ENCODE measurements at places on chromosomes 3 and 15.

- DNase-seq: no peak
Measured at GRCh38 chr3:9091486-9092235, 128.4 kb upstream of the RAD18 start.

- DNase-seq: no peak
Measured at GRCh38 chr3:176870451-176870850, 326.8 kb downstream of the TBL1XR1 start.

DNA sequence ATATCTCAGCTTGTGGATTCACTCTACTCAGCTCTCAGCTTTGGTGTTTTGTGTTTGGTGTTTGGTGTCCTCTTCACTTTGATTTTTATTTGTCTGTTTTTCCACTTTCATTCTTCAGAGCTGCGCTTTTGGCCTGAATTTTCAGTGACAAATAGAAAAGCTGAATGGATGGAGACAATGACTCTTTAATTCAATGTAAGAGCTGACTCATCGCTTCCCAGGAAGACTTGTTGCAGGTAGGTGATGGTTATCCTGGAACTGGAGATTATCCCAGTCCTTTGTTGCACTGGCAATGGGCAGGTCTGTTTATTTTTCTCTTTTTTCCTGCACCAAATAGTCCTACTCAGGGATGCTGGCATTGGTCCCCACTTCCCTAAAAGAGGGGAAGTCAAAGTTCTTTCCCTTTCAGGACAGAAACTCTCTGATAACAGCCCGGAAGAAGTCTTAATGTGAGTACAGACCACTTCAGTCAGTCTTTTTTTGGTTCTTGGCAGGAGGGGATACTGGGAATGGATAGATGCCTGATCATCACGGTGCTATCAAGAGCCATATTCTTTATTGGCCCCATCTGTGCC lies 12.4 kb upstream of the AEN start:
- no peak for DNase-seq

DNA sequence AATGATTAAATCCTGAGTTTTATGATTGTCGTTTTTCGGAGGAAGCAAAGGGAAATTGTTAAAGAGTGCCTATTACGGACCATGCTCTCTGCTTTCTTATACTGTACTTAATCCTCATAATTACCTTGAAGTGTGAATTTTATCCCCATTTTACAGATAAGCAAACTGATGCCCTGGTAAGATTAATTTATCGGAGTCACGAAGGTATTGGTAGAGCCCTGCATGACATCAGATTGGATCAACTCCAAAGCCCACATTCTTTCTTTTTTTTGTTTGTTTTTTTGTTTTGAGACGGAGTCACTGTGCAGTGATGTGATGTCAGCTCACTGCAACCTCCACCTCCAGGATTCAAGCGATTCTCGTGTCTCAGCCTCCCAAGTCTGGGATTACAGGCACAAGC lies 1.6 kb upstream of the GNB4 start:
- no peak for DNase-seq

DNA sequence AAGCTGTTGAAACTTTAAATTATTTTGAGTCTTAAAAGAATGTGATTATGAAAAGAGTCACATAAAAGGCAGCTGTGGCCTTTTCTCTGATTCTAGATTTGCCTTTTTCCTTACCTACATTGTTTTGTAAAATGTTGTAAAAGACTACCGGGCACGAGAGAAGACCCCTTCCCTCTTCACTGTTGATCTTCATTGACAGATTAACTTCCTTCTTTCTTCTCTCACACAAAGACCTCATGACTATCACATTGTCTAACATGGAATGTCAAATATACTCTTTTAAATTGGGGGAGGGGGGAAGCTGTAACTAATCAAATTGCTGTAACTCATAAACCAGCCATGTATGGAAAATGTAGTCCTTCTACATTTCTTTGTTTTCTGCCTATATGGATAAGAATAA lies 68.3 kb downstream of the OCA2 start:
- DNase-seq: no peak

- no peak for DNase-seq
Measured at GRCh38 chr3:187997946-187998561, 155.9 kb upstream of the LPP start.

- DNase-seq: no peak
Measured at GRCh38 chr3:72673011-72673771, 175.1 kb downstream of the SHQ1 start.

- no peak for DNase-seq
Measured at GRCh38 chr3:143294188-143294587, 174.6 kb downstream of the CHST2 start.

DNA sequence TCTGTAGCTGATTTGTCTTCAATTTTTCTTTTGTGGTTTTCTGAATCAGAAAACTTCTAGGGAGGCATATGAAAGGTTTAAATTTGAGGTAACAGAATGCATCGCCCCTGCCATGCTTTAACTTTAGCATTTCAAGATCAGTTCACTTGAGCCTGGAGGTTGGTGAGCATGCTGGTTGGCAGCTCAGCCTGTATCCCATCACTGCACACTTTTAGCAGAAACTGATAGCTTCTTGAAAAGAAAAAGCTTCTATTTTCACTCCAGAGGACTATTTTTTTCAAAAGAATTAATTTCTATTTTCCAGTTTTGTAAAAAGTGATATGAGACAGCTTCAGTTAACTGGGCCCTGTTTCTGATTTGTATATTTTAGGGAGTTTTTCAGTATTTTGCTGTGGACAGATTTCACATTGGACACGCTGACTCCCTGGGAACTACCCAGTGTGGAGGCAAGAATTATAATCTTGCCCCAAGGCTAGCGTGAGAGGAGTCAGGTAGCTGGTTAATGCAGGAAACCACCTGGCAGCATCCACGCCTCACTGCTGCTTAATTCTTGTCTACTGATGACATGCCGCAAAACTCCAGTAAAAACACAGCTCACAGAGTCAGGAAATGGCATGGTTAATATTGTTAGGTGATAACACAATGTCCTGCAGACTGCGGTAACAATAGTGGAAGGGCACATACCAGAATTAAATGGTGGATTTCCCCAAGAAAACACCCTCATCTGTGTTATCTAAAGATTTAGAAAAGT lies 71.4 kb downstream of the DUT start:
- no peak for DNase-seq
